ENCODE measurements at places on chromosomes 13 and 19.
A peak's percentile ranks its signal among the peaks of the same experiment; 100 is the strongest.

DNA sequence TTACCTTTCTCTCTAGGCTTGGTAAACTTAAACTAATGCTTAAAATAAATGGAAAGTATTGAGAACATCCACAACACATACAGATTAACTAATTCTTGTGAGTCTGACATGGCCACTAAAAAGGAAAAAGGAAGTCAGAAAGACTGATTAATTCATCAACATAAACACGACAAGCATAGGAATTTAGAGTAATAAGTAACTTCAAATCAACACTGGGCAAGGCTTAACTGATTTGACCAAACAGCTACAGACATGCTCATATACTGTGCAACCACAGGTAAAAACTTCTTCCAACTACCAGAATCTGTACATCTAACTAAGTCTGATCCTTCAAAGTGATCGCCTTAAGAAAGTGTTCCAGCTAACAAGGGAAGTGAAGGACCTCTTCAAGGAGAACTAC, 20.5 kb downstream of the UGGT2 start:
- DNase-seq, result no peak

DNA sequence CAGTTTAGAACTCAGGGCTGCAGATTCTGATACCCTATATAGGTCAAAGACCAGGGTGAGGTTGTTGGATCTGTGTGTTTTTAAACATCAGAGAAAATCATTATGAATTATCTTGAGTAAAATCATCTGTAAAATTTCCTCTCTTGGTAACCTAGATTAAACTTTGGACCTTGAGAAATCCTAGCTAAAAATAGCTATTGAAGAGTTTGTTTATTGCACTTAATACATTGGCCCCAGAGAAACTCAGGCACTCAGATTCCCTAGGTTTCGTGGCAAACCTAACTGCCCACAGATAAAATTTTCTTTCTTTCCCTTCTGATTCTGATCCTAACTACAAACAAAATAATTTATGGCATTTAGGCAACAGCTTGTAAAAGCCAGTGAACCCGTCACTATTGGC, 102.3 kb downstream of the GPC6 start:
- no peak for DNase-seq

DNA sequence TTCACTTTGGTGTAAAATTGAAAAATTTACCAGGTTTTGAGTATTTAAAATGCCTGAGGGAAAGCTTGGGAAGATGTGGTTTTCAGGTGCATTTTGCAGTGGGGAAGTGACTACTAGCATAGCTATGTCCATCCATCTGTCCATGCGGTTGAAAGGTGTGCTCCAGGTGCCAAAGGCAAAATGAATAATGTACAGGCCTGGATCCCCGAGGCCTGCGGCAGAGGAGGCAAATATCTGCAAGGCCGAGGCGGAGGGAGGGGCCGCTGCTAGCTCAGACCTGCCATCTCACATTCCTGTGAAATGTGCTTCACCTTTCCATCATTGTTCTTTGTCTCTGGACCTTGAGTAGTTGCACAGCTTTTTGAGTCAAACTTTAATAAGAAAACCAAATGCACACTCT, 65.5 kb downstream of the ERCC5 start:
- no peak for DNase-seq

- peak; percentile 58 for DNase-seq
Observed at GRCh38 chr13:48580185-48580803, 47.4 kb upstream of the RCBTB2 start.

DNA sequence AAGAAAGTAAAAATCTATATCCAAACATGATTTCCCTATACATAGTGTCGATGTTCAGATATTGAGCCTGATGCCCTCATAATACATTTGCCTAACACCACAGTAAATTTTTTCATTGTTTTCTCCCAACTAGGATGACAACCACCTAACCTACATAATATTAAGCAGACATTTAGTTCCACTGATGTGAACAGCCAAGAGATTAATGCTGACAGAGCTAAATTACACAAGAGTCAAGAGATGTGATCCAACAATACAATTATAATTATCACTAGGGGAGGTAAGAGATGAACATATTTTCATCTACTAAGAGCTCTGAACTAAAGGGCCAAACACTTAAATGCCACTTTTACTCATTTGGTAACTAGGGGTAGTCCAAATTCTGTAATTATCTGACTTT, 145.9 kb downstream of the DACH1 start:
- no peak for DNase-seq

DNA sequence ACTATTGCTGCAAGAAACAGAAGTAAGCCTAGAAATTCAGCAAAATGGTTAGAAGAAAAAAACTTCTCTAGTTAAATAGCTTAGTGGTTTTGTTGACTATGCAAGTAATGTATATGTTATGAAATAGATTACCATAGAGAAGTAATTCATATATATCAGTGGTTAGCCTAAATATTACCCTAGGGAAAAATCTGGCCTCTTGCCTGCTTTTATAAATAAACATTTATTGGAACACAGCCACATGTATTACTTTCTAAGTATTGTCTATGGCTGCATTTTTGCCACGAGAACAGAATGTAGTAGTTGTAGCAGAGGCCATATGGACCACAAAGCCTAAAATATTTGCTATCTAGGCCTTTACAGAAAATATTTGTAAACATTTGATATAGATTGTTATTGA, 1471.7 kb upstream of the PRR20A start:
- no peak for DNase-seq

- DNase-seq, result no peak
Observed at GRCh38 chr13:37139356-37139755, 33.9 kb upstream of the CSNK1A1L start.

GRCh38 chr19:29241324-29241723, 28.4 kb upstream of the UQCRFS1 start:
- no peak for DNase-seq

DNA sequence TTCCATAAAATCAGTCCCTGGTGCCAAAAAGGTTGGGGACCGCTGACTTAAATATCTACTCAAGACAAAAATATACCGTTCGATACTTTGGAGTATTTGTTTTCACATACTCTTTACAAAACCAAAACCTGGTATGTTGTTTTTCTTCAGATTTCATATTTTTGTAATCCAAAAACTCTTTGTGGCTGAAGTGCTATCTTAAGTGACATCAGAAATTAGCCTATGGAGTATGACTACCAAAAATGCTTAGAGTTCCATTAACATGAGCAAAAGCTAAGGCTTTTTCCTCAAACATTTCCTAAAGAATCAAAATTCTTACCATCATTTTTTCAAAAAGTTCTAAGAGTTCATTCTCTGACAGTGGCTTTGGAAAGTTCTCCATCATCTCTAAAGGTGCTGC, 52.0 kb downstream of the DIAPH3 start:
- no peak for DNase-seq

- no peak for DNase-seq
Observed at GRCh38 chr19:30093966-30094755, 152.1 kb downstream of the URI1 start.

DNA sequence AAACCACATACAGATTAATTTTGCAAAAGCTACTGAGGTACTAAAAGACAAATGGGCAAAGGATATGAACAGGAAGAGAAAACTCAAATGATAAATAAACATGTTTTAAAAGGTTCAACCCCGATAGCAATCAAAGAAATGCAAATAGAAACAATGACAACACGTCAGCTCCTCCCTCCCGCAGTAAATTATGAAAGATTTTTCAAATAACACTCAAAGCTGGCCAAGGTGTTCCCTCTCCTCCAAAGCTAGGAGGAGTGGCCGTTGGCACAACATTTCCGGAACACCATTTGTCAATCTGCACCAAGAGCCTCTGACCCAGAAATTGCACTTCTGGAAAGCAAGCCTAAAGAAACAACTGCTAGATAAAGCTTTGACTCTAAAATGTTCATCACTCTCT, 28.3 kb downstream of the INSR start:
- no peak for DNase-seq

- no peak for DNase-seq
Observed at GRCh38 chr19:55638864-55639359, 1.9 kb upstream of the ZNF580 start.

DNA sequence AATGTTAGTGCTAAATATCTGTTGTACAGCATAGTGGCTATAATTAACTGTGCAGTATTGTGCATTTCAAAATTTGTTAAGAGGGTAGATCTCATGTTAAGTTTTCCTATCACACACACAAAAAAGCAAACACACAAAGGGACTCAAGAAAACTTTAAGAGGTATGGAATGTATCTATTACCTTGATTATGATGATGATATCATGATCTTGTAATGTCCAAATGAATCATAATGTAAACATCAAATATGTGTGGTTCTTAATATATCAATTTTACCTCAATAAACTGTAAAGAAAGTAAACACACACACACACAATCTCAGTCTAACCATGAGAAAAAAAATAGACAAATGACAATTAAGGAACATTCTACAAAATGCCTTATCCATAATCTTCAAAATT, 934.6 kb downstream of the SLITRK1 start:
- DNase-seq, result no peak

DNA sequence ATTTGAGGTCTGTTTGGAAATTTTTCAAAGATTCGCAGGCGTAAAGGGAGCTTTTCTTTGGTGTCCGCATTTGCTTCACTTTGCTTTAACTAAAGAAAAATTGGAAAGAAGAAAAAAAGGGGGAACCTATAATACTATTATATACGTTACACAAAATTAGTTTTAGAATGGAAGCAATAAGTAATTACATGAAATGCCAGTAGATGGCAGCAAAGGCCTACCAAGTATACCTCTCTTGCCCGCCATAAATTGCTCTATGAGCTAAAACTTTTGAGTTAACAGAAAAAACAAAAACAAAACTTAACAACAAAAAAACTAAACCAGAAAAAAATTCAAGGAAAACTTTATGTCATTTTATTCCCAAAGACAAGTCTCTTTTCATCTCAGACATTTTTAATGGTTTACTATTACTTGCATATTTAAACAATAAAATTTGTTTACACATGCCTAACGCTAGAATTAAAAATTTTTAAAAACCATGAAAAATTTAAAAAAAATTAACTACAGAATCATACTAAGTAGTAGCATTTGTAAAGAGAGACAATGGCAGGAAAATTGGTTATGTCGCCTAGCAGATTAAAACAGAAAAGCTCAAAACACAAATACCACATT, 271.4 kb downstream of the NALCN start:
- no peak for DNase-seq

DNA sequence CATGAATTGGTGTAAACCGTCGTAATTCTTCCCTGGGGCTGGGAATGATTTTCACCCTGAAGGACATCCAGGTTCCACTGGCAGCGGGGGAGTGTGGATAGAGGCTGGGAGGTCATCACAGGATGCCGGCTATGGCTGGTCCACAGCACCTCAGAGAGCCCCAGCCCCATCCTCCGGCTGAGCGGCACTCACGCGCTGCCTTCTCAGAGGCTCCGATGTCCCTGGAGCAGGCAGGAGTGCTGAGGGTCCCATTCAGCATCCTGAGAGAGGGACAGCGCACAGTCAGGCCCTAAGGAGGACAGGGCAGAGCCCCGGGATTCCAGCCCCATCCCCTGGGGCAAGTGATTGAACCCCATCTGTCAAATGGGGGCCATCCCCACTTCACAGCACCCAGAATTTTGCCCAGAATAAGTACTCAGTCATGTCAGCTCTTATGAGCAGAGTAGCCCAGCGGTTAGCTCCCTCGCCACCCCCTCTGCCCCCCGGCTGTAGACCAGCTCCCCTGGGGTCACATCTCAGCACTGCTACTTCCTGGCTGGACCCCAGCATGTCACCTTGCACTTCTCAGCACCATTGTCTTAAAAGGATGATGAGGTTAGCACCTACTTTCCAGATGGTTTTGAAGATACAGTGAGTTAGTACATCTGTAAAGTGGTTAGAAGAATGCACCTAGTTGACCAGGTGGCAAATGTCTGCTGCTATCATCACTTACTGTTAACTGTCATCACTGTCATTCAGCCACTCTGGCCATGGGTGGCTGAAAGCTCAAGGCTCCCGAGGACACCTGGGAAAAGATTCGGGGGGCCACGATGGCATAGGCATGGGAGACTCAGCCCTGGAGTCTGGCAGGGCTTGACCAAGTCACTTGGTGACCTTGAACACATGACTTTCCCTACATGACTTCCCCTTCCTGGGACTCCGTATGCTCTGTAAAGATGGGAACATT, 11.9 kb downstream of the GRAMD1A start:
- no peak for DNase-seq

DNA sequence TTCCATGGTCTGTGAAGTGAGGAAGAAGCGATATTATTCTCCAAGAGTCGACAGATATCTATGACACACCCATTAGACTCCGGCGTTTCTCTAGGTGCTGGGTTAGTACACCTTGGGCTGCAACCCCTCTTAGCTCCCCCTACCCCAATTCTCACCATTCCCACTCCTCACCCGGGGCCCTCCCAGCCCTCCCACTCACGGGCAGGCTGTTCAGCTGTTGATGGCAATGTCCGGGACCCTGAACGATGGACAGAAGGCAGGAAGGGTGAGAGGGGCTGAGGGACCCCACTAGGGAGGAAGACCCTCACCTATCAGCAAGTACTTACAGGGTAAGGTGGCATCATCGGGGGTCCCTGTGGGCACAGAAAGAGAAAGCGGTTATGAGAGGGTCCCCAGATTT, 9.2 kb downstream of the LGALS4 start:
- DNase-seq, result no peak

DNA sequence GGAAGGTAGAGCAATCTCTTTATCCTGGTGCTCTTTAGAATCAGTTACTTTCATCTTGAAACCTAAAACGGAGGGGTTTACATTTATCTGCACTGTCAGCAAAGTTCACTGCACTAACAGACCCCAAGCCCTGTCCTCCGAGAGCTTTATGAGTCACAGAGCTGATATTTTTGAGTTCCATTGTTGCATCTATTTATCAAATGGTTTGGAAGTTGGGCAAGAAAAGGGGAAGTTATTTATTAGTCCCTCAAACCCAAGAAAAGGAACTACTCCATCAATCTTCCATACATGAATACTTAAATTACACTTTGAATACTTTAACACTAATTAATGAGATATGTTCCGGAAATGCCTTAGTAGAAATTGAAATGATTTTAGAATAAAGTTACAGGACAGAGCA, 55.5 kb downstream of the EDNRB start:
- DNase-seq, result no peak

DNA sequence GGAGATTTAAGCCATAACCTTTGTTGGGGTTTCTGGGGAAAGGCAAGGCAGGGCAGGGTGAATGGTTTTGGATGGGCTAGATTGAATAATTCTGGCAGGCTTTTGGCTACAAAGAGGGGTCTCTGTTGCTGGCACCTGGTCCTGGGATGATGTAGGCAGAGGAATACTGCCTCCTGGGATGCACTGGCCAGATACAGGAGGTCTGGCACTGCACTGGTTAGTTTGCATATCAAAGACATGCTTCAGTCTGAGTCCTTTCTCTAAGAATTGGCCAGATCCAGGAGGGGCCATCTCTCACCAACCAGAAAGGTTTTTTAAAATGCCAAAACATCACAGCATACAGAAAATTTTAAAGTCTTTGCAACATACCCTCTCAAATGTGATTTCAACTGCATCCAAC, 8.0 kb upstream of the MEDAG start:
- DNase-seq, result no peak
